ENCODE measurements at places on chromosomes 12 and 14.

DNA sequence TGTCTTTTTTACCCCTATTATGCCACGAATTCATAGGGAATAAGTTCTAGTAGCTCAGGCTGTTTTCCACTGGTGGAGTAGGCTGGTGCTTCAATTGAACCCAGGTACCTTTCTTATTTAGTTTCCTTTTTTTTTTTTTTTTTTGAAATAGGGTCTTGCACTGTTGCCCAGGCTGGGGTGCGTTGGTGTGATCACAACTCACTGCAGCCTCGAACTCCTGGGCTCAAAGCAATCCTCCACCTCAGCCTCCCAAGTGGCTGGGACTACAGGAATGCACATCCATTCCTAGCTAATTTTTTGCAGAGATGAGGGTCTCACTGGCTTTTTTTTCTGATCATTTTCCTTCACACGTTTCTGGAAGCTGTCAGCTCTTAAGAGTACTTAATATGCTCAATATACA is 2.7 kb downstream of the CREBL2 start:
- no peak for DNase-seq

GRCh38 chr12:14919455-14919854 is 18.9 kb downstream of the ERP27 start:
- no peak for DNase-seq

- DNase-seq = no peak
These were observed 22.1 kb upstream of the AQP2 start for GRCh38 chr12:49928471-49928870.

DNA sequence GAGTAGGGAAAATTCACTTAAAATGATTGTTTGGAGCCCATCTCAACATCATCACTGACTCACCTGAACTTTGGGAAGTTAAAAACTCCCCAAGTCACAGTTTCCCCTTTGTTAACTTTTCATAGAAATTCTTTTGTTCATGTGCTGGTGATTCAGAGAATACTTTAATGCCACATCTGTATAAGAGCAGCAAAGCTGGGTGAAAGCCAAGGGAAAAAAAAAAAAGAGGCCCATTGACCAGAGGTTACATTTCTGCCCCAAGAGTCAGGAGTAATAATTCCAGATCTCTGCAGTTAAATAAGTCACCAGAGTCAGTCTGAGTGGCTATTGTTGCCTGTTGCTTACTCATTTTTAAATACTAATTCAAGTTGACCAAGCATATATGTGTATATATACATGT is 136.4 kb upstream of the LGR5 start:
- DNase-seq = no peak

DNA sequence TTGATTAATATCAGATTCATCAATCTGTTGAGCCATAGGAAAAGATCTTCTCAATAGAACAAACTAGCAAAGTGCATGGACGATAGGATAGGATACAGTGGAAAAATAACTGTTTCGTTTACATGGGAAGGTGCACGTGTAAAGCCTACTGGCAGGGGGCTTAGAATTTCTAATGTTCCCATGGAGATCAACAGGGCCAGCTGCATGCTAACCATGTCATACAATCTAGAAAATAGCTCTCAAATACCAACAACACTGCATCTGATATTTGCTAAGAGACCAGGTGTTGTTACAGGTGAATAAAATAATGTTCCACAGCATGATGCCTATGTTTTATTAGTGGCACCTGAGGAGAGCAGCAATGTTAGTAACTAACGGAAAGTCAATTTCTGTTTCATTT is 72.5 kb downstream of the ACSS3 start:
- DNase-seq = no peak

GRCh38 chr12:56086608-56087007 is 6.6 kb downstream of the ERBB3 start:
- DNase-seq = no peak

DNA sequence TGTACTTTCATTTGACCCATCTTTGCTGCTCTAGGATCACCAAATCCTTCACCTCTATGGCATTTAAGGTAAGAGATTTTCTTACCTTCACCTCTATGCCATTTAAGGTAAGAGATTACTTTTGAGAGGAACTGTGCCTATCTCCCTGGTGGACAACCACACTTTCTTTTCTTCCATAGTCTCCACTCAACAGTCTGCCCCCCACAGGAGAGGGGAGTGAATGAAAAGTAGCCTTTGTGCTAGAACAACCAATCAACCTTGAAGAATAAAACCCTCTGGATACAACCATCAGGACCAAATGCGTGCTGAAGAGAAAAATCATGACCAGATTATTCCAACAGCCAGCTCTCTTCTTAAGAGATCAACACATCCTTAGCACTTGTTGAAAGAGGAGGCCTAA is 258.6 kb upstream of the TMPO start:
- no peak for DNase-seq

- no peak for DNase-seq
These were observed 23.6 kb upstream of the ADAM20 start for GRCh38 chr14:70558356-70558755.

DNA sequence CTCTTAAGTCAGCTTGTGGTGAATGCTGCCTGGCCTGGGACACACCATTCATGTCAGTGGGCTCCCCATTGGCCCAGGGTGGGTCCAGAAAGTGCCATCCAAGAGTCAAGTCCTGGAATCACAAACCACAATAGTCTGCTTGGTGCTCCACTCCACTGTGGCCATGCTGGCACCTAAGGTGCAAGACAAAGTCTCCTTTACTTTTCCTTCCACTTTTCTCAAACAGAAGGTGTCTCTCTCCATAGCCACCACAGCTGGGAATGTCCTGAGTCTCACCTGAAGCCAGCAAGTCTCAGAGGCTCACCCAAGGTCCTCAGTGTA is 9.0 kb downstream of the RDH16 start:
- no peak for DNase-seq

DNA sequence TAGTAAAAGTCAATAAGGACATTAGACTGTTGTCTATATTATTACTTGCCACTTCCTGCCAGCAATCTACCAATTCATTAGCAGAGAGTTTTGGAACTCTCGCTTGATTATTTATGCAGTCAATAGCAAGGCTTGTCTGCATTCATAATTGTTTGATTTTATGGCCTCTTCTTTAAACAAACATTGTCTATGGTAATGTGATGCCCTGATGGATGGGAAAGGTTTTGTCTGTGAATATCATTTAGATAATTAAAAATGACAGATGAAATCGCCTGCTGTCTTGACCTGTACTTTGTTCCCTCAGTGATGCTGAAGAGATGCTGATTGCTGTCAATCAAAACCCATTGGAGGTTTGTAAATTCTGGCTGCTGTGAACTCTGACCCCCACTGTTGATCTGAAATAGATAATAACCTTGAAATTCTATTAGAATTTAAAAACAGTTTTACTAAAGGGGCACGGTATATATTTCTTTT is 455.3 kb downstream of the NPAS3 start:
- no peak for DNase-seq

DNA sequence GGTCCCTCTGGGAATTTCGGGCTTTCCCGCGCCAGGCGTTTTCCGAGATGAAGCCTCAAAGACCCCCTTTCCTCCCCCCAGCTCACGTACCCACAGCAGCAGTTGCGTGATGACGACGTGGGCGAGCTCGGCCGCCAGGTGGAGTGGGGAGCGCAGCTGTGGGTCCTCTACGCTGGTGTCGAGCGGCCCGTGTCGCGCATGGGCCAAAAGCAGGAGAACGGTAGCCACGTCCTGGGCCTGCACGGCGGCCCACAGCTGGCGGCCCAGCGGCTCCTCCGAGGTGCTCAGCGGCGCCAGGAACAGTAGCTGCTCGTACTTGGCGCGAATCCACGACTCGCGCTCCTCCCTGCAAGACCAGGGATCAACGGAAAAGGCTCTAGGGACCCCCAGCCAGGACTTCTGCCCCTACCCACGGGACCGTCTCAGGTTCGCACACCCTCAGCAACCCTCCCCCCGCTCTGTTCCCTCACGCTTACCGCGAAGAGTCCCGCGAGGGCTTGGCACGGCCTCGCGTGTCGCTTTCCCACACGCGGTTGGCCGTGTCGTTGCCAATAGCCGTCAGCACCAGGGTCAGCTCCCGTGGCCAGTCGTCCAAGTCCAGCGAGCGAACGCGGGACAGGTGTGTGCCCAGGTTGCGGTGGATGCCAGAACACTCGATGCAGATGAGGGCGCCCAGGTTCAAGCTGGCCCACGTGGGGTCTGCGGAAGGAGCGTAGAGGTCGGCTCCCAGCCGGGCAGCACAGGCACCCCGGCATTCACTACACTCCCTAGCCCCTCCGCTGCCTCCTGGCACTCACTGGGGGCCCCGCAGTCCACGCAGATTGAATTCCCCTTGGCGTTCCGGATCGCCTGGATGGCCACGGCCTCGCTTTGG is 11.4 kb downstream of the AGAP2 start:
- no peak for DNase-seq

- no peak for DNase-seq
These were observed 746.0 kb downstream of the VRK1 start for GRCh38 chr14:97543221-97543620.

DNA sequence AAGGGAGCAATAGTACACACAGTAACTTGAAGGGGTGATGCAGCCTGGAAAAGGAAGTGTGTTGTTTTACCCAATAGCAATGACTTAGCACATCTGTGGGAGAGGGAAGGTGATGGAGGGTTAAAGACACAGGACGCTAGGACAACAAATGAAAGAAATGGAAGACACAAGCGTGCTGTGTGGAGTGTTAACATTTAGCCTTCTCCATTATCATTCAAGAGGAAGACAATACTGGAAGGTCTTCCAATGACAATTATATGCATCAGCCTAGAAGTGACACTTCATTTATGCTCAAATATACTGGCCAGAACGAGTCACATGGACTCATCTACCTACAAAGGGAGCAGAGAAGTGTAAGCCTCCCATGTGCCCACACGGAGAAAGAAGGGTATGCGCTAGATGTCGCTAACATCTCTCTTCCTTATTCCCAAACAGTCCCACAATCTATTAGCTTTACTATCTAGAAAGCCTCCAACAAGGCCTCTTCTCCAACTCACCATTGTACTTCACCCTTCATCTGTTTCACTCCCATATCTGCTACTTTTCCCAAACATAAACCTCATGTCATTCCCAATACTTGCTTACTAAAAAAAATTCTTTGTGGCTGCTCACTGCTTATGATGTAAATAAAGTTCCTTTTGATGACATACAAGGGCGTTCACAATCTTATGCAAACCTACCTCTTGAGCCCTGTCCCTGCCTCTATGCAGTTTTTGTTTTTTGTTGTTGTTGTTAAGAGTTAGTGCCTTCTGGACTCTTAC is 20.3 kb downstream of the PPM1H start:
- DNase-seq = no peak

DNA sequence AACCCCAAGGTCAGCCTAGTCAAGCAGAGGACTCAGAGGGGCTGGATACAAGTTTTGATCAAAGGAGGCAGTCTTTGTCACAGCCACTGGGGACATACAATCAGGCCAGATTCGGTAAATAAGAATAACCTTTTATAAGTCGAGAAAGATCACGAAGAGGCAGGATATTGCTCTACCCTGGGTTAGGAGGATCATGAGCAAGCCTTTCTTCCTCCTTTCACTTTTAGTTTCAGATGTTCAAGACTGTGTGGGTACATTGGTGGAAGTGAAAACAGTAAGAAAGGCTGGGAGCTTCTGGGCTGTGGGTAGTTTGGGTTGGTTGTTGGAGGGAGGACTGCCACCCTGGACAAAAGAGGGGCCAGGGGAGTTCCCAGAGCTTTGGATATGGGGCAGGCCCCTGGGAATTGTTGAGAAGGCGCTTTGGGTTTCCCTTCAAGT is 127.7 kb downstream of the SNAPC1 start:
- no peak for DNase-seq

DNA sequence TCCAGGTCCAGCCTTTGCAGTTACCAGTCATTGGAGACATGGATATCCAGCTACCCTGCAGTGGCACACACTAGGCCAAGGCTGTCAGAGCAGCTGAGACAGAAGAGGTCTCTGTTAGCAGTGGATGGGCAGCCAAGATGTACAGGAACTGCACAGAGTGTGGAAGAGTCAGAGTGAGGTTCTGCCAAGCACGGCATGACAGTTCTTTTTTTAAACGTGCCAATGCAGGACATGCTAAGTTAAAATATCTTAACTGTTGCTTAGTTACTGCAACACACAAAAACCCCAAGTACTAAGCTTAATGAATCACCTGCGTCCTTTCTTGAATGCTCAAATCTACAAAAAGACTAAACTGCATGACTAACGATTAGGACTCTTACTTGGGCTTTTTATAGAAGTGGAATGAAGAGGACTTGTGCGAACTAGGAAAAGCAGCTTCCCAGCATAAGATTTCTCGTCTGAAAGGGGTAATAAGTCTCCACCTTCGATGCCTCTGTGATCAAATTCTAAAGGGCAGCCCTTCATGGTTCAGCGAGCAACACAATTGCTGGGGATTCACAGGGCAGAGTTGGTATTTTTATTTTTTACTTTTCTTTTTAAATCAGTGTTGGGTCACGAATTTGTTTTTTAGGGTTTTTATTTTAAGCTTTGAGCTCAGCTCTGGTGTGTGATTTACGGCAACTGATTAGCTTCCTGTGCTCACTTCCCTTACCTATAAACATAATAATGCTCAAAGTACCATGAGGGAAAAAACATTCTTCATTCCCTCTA is 20.6 kb downstream of the MAPK1IP1L start:
- peak; percentile 34 for DNase-seq

DNA sequence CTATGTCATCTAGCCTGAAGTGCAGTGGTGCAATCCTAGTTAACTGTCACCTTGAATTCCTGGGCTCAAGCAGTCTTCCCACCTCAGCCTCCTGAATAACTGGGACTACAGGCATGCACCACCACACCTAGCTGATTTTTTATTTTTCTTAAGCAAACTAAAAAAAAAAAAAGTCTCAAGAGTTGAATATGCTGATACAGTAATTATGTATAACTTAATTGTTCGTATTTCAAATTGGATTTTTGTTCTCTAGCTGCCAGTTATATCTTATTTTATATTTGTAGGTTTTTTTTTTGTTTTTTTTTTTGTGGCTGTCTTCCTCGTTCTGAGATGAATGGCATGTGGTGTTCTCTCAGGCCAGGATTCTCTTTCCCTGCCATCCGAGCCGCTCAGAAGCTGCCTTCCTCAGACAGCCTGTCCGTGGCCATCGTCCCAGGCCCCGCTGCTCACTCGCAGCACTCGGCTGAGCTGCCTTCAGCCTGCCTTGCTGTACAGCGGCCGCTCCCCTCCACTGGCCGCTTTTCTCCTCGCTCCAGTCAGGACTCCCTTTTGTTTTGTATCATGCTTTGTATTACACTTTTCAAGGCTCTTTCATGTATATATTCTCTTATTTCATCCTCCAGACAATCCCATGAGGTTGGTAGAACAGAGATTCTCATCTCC is 53.3 kb downstream of the WDR20 start:
- no peak for DNase-seq

GRCh38 chr14:25010471-25010870 is 39.5 kb downstream of the STXBP6 start:
- no peak for DNase-seq

GRCh38 chr12:110277530-110278254 is 3.4 kb upstream of the ATP2A2 start:
- no peak for DNase-seq

Data from H54 (cell line).